ENCODE measurements at places on chromosomes 16 and 17.

DNA sequence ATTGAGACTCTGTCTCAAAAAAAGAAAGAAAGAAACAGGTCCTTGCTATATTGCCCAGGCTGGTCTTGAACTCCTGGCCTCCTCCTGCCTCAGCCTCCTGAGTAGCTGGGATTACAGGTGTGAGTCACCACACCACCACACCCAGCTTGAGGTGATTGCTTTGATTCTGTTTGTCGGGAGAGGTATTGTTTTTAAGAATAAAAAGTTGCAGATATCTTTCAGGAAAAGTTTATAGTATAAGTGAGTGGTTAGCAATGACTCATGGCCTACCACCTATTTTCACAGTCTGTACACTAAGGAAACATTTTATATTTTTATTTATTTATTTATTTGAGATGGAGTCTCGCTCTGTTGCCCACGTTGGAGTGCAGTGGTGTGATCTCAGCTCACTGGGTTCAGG lies 45.0 kb downstream of the RHOT1 start:
- H3K4me3 ChIP-seq, result no peak overlapping the region
- no peaks in the 10 kb centered on the region for H3K27me3 ChIP-seq
- no peak for DNase-seq
- peaks cover 9% of the 10 kb centered on the region for H3K36me3 ChIP-seq
- H3K27ac ChIP-seq, result no peak overlapping the region
- no peaks in the 10 kb centered on the region for H3K4me1 ChIP-seq

DNA sequence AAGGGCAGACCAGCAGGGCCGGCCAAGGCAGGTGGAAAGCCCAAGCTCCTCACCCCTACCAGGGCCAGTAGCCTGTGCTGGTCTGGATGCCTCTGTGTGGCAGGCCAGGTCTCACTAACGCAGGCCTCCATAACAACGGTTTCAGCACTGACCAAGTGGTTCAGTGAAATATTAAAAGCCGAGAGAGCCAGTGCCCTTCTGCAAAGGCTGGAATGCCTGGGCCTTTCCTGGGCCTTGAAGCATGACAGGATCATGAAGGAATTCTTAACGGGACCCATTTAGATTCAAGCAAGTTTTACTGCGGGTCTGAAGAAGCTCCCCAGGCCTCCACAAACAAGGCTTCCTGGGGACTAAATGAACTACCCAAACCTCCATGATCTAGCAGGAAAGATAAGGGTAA lies 16.3 kb downstream of the ADAD2 start:
- no peaks in the 10 kb centered on the region for H3K4me1 ChIP-seq
- DNase-seq, result no peak
- H3K27ac ChIP-seq, result no peak overlapping the region
- H3K4me3 ChIP-seq, result no peak overlapping the region

DNA sequence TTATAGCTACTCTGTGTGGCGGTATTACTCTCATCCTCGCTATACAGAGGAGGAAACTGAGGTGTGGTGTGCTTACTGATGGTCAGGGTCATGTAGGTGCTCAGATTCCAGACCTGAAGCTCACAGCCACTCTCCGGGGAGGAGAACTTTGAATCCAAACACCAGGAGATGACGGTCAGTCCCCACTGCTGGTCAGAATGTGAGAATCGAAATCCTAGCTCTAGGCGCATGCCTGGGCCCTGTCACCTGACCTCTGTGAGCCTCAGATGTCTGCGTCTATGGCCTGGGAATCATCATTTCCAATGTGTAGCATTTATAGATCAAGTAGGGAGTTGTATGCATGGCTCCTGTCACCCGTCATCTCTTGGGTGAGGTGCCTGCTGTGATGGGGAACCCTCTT lies 317.4 kb downstream of the SNX29 start:
- peaks cover 54% of the 10 kb centered on the region for H3K36me3 ChIP-seq
- peaks cover 57% of the 10 kb centered on the region for H3K4me1 ChIP-seq
- no peak overlapping the region for H3K4me3 ChIP-seq
- H3K27ac ChIP-seq, result no peak overlapping the region

DNA sequence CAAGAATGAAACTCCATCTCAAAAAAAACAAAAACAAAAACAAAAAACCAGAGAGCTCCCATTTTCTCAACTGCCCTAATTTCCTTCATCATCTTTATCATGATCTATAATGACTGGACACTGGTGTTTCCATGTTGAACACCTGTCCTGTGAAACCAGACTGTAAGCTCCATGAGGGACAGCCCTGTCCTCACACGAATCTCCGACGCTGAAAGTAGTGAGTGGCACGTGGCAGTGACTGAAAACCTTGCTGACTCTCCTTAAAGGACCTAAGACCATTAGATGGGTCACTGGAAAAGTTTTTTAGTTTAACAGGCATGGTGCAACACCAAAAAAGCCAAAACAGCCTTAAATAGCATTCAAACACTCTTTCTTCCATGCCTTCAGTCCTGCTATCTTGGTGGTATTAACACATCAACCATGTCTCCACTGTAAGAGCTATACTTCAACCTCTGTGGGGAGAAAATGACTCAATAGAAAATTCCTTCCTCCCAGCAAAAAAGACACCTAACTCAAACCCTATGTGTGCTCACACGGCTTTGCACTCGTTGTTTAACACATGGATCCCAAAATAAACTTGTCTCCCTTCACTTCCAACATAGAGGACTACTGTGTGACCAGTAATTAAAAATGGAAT lies 8.3 kb downstream of the AXIN2 start:
- H3K36me3 ChIP-seq, result peaks cover 6% of the 10 kb centered on the region
- peaks cover 5% of the 10 kb centered on the region for H3K4me1 ChIP-seq
- H3K27ac ChIP-seq, result no peak overlapping the region
- H3K27me3 ChIP-seq, result no peaks in the 10 kb centered on the region
- no peak for DNase-seq

All from stimulated activated naive B cell treated with anti-CD40 and anti-IgM and Interleukin-4, amounts not matched to agents 10 μg/mL and 1 μg/mL and 100 μg/mL, for 72 hours (primary cell).